GF-D8 (cell line): ENCODE measurements at places on chromosomes 5 and 9.

DNA sequence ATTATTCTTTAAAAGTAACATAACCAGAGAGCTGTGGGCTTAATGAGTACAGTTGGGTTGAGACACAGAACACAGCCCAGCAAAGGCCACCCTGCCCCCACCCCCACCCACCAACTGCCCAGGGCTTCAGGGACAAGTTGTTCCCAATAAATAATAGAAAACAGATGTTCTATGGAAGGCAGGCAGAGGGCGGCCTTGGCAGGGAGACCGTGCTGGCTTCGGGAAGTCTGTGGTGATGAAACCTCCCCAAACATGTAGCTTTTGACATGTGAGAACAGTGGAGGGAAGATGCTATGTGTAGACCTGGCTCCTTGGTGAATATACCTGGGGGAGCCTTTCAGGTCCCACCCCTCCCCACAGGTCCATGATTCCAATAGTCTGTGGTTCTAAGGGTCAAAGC is 10.0 kb downstream of the TRAF1 start:
- DNase-seq, result no peak

GRCh38 chr9:125932012-125932411 is 184.8 kb downstream of the PBX3 start:
- no peak for DNase-seq

GRCh38 chr5:172371684-172372083 is 82.6 kb downstream of the SH3PXD2B start:
- no peak for DNase-seq

DNA sequence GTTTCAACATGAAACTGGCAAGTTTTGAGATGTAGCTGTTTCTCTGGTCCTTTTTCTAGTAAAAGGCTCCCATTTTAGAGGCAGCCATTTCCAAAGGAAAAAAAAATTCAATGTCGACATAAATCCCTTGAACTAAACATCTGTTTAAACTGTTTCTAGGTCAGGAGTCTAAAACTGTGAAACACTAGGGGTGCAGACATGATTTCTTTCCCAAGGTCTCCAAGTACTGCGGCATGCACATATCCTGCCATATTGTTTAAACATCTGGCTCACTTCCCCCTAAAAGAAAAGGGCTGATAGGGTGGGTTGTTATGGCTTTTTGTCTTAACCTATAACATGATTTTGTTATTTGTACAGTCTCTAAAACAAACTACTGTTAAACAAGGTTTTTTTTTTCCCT is 51.1 kb downstream of the NFIB start:
- DNase-seq, result no peak

GRCh38 chr5:51734677-51735076 is 351.4 kb downstream of the ISL1 start:
- DNase-seq, result no peak

GRCh38 chr9:108259917-108260675 is 595.7 kb downstream of the ACTL7B start:
- DNase-seq, result no peak

- DNase-seq, result no peak
These were observed 133.1 kb upstream of the FBXL7 start for GRCh38 chr5:15366676-15367391.

DNA sequence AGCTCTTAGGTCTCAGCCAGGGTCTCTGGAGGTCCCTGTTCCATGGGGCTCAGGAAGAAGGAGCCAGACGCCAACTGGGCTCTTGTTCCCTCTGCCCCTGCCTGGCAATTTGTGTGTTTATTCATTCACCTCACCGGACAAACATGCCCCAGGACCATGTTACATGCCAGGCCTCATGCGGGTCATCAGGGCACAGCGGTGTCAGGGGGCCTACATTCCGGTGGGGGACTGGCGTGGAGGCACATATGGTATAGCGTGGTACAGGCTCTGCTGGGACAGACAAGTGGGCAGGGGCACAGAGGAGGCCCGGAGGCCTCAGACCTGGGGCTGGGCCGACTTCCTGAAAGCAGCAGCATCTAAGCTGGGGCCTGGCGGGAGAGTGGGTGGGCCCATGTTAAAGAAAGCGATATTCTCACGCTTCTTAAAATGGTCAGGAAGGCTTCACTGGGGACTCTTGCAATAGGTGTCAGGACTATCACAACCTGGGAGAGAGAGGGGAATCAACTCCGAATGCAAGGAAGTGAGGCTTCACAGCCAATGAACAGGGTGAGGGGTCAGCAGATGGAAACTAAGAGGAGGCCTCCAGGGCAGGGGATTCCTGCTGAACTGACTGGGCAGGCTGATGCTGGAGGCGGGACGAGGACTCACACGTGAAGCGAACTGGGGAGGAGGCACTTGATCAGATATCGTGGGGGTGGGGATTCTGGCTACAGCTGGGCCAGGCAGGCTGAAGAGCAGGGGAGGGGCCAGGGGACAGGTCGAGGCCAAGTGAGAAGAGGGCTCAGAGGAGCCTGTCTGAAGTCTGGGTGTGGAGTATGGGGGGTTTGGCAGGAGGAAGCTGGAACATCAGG is 41.9 kb downstream of the NCS1 start:
- no peak for DNase-seq

- DNase-seq, result no peak
These were observed 1403.0 kb upstream of the C9orf72 start for GRCh38 chr9:28976250-28976649.

DNA sequence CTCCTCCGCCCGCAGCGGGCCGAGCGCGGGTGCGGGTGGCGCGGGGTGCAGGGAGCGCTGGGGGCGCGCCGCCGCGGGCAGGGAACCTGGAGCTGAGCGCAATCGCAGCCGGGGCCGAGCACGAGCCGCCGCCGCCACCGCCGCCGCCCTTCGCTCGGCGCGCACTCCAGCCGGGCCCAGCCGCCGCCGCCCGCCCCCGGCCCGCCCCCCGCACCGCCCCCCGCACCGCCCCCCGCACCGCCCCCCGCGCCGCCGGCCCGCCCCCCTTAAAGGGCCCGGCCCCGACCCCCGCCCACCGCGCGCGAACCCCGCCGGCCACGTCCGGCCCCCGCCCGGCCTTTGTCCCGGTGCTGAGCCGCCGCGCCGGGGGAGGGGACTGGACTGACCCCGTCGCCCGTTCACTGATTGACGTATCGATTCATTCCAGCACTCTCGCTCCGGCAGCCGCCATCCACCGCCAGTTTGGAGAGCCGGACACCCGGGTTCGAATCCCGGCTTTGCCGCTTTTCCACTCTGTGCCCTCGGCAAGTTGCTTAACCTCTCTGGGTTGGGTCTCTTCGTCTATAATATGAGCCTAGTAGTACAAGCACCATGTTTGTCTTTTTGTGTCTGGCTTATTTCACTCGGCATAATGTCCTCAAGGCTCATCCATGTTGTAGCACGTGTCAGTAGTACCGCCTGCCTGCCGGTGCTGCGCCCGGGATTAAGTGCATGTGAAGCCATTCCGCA is at the start of gene SH3PXD2B:
SH3PXD2B (minus strand) TSS at position 168 of the 729 bp plus-strand sequence. CDS start 173 bp downstream, outside the sequence.
- no peak for DNase-seq

DNA sequence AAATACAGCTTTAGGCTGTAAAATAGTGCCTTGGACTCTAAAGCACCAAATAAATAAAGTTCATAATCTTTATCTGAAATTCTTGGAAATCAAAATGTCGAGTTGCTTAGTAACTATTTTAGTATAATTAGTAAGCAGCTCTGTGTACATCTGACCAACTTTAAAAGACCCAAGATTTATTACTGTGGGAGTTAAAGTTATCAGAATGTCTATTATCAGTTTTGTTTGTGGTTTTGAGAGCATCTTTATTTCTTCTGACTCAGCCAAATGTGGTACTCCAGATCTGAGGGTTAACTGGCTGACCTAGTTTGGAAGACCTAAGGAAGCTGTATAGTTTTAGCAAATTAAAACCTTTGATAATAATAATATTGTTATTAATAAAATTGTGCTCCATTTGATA is 81.2 kb downstream of the PRLR start:
- no peak for DNase-seq

- no peak for DNase-seq
These were observed 392.2 kb upstream of the KLF4 start for GRCh38 chr9:107881626-107882300.

DNA sequence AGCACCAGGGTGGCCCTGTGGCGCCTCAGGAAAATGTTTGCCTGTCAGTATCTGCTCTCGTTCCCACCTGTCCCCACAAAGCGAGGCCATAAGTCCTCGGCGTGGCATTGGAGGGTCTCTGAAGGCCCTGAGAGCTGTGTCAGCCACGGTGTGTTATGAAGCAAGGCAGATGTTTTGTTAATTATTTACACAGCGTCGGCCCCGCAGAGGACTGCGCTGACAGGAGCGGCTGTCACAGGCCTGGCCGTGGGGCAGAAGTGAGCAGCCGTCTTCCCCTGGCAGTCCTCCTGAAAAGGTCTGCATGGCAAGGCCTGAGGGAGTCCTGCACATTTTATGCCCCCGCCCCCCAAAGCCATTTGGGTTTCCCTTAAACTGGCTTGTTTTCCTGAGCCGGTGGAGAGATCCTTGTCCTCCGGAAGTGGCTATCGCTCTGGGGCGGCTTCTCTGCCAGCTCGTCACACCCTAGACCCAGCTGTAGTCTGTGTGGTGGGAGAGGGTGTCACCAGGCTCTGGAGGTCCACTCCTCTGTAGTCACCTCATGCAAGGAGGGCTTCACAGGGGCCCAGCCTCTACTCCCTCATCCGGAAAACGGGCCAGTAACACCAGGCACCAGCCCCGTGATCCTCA is 6.2 kb downstream of the NEK6 start:
- DNase-seq, result no peak

GRCh38 chr9:33924978-33925797 is 108.2 kb downstream of the UBE2R2 start:
- no peak for DNase-seq

GRCh38 chr9:38346811-38347210 is 45.7 kb upstream of the ALDH1B1 start:
- DNase-seq, result no peak

DNA sequence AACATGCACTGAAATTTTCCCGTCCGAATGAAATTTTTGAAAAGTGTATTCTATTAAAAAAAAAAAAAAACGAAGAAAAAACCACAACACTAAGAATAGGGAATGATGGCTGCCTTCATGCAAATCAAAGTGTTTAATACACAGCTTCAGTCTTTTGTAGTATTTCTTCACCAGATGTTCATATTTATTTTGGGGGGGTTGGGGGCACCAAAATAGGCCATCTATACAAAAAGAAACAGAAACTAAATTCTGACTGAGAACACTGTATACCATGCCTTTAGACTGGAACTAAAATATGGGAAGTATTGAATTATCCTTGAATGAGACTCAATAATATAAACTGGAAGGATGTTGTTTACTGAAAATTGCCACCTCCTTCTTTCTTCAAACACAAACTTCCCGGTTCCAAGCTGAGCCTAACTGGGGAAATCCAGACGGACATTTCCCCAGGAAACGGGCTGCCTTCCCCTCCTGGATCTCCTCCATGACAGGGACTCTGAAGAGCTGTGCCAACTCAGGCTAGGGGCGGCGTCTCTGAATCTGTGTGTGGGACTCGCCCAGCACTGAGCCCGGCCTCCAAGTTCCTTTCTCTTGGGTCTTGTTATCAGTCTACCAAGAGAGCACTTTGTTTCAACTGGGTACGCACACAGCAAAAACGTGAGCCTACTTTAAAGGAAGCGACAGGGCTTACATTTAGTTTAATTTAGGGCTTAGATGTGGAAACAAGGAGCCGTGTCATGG is 511.3 kb upstream of the ADAMTS16 start:
- no peak for DNase-seq

DNA sequence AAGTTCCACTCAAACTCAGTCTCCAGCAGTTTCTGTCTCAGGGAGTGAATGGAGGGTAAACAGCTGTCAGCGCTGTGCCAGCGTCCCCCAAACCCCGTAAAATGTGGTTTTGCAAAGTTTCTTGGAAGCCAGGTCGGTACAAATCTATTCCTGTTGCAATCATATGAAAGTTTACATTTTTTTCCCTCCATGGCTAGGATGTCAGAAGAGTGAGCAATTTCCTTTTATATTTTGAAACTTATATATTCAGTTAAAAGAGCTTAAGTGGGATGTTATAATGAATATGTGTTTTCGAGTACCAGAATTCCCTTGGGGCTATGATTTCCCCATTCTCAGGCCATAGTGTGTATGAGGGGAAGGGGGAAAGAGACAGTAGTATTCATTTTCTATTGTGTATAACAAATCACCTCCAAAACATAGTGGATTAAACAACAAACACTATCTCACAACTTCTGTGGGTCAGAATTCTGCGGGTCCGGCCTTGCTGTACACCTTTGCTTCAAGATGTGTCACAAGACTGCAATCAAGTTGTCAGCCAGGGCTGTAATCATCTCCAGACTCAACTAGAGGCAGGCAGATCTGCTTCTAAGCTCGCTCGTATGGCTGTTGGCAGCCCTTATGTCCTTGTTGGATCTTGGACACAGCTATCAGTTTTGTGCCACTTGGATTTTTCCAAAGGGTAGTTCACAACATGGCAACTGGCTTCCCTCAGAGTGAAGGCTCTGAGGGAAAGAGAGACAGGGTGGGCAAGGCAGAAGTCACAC is 107.4 kb downstream of the SNX18 start:
- peak; percentile 19 for DNase-seq

DNA sequence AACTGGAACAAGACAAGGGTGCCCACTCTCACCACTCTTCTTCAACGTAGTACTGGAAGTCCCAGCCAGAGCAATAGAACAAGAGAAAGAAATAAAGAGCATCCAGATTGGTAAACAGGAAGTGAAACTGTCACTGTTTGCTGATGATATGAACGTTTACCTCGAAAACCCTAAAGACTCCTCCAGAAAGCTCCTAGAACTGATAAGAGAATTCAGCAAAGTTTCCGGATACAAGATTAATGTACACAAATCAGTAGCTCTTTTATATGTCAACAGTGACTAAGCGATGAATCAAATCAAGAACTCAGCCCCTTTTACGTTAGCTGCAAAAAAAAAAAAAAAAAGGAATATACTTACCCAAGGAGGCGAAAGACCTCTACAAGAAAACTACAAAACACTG is 306.6 kb downstream of the PLK2 start:
- DNase-seq, result no peak

DNA sequence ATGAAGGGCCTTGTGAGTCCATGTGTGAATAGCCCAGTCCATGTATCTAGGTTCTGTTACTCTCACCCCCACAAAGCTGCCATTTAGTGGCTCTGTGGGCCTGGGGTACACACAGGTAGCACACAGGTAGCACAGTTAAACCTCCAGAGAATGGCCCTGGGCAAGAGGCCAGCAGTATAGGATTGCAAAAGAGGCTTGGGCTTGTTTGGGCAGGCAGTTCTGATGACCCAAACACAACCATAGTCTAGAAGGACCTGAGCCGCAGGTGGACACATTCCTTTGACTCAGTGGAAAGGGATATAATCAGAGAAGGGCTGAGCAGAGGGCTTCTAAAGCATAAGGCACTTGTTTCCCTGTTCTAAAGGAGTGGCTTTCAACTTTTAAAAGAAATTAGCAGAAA is 326.8 kb upstream of the SGCD start:
- DNase-seq, result no peak

DNA sequence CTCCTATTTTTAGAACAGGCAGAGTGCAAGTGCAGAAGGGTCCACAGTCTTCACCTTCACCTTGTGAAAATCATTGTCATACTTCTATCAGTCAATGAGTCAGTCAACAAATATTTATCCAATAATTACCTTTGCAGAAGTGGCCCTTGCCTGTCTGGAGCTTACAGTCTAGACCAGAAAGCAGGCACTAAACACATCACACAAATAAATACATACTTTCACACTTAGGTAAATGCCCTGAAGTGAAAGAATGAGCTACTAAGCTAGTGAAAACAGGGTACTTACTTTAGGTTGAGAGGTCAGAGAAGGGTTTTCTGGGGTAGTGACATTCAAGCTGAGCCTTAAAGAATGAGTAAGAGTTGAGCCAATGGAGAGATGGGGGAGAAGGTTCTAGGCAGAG is 421.9 kb upstream of the ADAMTSL1 start:
- no peak for DNase-seq
